Glomerular endothelial cell (primary cell): ENCODE measurements at places on chromosomes 11 and 22.

- DNase-seq: no peak
Observed at GRCh38 chr11:80810695-80811094, 1369.9 kb upstream of the TENM4 start.

DNA sequence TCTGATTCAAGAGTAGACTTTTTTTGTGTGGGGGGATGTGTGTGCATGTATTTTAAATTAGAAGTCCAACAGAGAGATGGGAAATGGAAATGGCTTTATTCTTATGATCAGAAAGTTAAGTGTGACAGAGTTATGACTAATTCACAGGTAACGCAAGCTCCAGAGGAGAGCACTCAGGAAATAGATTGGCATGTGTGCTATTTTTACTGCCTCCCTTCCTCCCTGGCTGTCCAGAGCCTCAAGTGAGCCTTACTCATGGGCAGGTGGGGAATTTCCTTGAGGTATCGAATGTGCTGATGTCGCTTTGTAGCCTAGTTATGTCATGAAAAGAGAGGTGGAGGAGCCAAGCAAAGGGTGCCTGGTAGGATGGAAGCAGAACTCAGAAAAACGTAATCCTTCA lies 70.3 kb upstream of the BDNF start:
- no peak for DNase-seq

- DNase-seq: no peak
Observed at GRCh38 chr22:38220163-38220562, 18.4 kb downstream of the MAFF start.

DNA sequence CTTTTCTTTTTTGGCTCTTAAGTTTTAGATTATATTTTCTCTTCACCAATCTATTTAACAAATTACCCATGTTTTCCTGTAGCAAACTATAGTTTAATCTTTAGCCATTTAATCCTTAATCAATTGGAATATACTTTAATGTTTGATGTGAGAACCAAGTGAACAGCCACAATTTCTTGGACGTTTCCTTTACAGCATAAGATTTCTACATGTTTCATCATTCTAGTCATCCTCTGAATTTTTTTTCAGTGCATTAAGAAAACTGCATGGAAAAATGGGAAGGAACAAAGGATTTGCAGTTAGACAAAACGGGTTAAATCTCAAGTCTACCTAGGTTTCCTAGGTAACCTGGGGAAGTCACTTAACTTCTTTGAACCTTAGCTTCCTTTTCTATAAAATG lies 507.1 kb upstream of the CCDC90B start:
- DNase-seq: no peak

DNA sequence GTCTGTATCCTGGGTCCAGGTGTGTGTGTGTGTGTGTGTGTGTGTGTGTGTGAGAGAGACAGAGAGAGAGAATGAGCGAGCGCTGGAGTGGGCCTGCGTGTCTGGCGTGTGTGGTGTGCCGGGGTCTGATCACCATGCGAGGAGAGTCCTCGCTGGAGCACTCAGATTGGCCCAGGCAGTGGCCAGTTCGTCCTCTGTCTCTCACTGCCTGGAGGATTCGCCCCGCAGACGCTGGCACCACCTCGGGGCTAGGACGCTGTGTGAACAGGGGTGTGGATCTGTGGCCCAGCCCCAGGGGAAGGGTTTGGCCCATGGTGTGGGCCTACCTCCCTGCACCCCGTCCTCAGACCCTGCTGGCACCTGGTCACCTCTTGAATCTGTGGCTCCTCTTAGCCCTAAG lies 11.6 kb upstream of the CACNA1I start:
- no peak for DNase-seq

DNA sequence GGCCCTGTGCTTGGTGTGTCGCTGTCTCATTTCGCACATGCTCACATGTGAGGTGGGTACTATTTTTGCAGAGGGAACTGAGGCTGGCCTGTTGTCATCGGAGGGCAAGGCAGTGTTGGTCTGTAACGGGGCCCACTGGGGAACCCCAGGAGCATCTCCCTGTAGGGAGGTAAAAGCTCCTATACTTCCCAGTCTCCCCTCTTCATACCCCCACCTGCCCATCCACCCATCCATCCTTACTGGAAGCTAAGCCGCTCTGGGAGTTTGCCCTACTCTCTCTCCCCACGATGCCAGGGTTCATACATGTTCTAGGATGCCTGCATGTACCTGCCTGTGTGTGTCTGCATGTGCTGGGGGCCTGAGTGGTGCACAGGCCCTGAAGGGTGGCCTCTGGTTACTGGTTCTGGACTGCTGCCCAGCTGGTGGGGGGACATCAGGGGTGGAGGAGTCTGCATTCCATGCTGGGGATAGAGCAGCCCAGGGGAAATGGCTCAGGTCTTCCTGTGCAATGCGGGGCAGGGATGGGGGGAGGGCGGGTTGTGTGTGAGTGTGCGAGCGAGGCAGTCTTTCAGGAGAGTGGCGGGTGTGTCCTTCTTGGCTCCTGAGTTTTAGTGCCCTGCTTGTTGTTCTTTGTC lies 77.7 kb downstream of the PKNOX2 start:
- no peak for DNase-seq

- DNase-seq: no peak
Observed at GRCh38 chr11:111500481-111500880, 11.7 kb downstream of the BTG4 start.

DNA sequence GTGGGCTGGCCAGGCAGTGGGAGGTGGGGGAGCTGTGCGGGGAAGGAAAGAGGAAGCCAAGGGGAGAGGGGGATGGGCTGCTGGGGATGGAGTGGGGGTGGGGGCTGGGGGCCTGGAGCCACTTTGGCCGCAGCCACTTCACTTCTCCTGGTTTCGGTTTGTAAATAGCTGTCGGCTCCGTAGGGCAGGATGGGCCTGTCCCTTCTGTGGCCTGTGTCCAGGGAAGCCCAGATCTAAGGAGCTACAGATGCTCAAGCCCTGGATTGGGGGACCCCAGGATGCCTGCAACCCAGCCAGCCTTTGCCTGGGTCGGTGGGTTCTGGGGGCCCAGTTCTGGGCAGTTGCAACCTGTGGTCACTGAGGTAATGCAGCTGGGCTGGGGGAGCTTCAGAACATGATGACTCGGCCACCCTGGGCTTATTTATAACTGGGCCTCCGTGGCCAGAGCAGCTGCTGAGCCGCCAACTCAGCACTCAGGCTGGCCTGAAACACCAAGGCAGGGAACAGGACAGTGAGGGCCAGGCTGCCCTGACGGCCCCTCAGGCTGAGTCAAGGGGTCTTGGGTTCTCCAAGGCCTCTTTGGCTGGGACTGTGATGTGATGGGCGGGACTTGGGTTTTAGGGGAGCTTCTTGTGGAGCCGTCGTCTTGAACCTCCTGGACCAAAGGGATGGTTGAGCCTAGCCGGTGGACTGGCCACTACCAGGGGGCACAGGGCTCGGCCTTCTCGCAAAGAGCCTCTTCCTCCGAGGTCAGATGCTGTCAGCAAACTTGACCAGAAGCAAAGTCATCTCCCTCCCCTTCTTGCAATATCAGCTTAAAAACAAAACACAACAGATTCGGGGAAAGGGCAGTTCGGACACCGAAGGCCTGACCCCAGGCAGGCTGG lies 15.0 kb upstream of the SLC39A13 start:
- DNase-seq: no peak

- DNase-seq: no peak
Observed at GRCh38 chr22:27541836-27542235, 259.7 kb downstream of the MN1 start.

- DNase-seq: no peak
Observed at GRCh38 chr11:504053-504993, 2.7 kb downstream of the RNH1 start.

DNA sequence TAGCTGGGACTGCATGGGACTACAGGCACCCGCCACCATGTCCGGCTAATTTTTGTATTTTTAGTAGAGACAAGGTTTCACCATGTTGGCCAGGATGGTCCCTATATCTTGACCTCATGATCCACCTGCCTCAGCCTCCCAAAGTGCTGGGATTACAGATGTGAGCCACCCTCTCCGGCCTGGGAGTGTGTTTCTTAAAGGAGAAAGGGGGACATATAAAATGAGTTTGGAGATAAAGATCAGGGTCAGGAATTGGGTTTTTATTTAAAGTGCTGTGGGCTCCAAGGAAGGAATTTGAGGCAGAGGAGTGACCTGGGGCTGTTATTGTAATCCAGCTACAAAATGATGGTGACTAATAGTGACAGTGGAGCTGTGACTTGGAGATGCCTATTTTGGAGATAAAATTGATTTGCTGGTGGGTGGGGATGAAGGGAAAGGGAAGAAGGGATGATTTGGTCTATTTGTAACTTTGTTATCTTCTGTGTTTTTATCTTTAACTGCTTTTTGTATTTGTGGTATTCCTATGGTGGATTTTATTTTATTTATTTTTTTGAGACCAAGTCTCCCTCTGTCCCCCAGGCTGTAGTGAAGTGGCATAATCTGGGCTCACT lies 5.0 kb downstream of the CRKL start:
- no peak for DNase-seq

DNA sequence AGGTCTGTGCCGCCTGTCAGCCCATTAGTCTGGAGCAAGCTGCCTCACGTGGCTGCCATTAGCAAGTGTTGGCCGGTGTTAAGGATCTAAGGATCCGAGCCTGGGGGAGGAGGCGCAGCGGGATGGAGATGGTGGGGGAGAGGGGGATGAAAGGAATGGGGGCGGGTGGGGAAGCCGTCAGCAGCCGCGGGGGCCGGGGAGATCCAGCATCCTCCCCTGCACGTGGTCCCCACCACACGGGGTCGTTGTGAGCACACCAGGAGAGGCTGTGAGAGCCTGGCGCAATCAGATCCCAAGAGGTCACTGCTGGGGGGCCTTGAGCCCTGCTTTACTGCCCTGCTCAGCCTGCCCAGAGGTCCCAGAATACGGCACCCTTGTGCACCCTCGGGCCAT lies 7.3 kb downstream of the CABP7 start:
- DNase-seq: no peak

GRCh38 chr11:33179348-33179803 lies 18.1 kb upstream of the CSTF3 start:
- DNase-seq: peak; percentile 52

DNA sequence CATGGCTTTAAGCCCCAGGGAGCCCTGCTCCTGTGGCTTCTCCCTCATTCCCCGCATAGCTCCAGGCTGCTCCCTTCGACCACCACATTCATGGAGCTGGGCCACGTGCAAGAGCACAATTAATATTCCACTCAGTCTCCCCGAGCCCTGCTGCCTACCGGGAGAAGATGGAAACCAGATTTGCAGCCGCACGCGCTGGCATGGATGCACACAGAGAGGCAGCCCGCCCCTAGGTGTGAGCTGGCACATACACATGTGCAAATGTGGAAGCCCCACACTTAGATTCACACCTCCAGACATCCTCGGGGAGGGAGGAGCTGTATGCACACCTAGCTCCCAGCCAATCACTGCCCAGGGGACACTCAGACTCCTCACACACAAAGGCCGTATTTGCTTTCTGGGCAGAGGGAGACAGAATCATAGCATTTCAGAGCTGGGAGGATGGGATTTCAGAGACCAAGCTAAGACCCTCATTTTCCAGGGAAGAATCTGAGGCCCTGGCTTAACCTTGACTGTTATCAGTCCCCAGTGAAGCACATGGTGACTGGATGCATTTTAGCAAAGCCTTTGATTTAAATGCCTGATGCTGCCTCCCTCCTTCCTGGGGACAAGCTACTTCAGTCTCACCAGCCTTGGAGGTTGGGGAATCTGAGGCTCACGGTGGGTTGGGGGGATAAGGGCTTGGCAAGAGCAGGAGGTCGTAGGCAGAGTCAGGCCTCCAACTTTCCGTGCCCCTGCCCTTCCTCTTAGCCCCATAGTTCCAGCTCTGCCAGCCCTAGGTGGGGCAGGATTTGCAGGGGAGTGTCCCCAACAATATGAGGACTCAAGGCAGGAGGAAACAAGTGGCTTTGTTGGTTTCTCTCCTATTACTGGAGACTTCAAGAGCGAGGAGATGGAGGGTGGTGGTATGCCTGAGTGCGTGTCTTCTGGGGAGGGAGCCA lies 5.3 kb upstream of the CREB3L1 start:
- no peak for DNase-seq

- DNase-seq: no peak
Observed at GRCh38 chr11:111982019-111982464, 43.2 kb upstream of the DLAT start.

GRCh38 chr22:31097941-31098631 lies 9.3 kb downstream of the SELENOM start:
- no peak for DNase-seq

DNA sequence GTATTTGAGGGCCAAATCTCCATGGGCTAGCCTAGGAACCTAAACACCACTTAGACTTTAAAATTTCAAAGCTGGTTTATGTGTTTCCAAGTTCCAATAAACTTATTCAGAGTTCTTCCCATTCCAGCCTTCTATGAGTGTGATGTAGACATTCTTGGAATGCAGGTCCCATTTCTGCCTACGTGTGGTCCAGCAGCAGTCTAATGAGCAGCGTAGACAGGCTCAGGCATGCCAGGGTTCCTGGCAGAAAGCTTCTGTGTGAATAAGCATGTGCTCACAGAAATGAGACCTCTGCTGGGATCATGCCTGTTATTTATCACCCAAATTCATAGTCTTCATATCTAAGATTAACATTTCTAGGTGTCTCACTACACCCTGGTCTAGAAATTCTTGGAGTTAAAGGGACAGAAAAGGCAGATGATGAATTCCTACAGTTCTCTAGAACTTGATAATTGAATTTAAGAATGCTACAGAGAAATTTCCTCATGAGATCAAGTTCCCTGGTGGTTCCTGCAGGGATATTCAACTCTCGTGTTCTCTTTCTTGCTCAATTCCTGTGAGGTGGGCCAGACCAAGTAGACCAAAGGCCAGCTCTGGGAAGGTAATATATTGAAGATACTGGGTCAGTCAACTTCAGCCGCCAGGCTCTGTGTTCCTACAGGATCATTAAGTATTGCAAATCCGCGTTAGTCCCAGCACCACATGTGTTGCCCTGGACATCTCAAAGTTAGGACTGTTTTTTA lies 17.6 kb downstream of the RNF185 start:
- no peak for DNase-seq

GRCh38 chr11:47564933-47565339 lies 463 bp upstream of the PTPMT1 start:
- no peak for DNase-seq

- DNase-seq: no peak
Observed at GRCh38 chr11:67420646-67421429, 5.4 kb downstream of the CARNS1 start.

DNA sequence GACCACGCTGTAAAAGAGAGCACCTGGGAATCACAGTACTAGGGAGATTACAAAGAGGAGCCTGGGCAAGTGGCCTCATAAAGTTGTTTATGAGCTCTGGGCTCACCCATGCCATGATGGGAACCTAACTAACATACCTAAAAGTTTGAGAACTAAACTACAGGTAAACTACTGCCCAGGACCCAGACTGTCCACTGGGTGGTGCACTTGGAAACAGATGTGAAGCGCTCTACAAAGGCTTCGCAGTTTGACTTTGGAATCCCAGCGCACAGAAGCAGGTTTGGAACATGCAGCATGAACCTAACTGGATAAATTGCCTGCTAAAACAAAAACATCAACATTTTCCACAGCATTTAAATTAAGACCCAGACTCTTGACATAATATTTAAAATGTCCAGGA lies 418.6 kb downstream of the FAM181B start:
- DNase-seq: no peak

GRCh38 chr11:1479006-1479677 lies 7.4 kb downstream of the MOB2 start:
- DNase-seq: no peak

- no peak for DNase-seq
Observed at GRCh38 chr11:29009426-29009825, 901.2 kb downstream of the METTL15 start.

- no peak for DNase-seq
Observed at GRCh38 chr22:31049815-31050420, 31.2 kb upstream of the SMTN start.

- DNase-seq: no peak
Observed at GRCh38 chr11:12102588-12103410, 7.6 kb upstream of the MICAL2 start.
